ENCODE measurements at places on chromosomes 3 and 15. TPM values are rescaled to one million over a fixed set of nuclear protein-coding genes. Genes with fewer than 3 reads are reported as not detected.

FEZF2 gene
- 9.1 TPM for total RNA-seq

LRIG1 gene
- total RNA-seq = 169 TPM

SEMA5B gene
- total RNA-seq = 10.1 TPM

AMIGO3 gene
- total RNA-seq = not detected

DNA sequence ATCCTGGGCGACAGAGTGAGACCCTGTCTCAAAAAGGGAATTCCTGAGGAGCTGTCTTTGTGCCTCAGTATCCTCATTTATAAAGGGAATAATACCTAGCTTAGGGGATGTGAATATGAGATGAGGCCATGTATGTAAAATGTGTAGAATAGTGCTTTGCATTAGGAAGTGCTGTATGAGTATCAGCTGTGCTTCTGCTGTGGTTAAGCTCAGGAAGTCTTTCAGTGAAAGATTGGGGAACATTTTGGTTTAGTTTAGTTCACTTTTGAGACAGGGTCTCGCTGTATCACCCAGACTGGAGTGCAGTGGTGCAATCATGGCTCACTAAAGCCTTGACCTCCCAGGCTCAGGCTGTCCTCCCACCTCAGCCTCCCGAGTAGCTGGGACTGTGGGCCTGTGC is 10.6 kb downstream of the THUMPD3 start:
- DNase-seq = no peak

DNA sequence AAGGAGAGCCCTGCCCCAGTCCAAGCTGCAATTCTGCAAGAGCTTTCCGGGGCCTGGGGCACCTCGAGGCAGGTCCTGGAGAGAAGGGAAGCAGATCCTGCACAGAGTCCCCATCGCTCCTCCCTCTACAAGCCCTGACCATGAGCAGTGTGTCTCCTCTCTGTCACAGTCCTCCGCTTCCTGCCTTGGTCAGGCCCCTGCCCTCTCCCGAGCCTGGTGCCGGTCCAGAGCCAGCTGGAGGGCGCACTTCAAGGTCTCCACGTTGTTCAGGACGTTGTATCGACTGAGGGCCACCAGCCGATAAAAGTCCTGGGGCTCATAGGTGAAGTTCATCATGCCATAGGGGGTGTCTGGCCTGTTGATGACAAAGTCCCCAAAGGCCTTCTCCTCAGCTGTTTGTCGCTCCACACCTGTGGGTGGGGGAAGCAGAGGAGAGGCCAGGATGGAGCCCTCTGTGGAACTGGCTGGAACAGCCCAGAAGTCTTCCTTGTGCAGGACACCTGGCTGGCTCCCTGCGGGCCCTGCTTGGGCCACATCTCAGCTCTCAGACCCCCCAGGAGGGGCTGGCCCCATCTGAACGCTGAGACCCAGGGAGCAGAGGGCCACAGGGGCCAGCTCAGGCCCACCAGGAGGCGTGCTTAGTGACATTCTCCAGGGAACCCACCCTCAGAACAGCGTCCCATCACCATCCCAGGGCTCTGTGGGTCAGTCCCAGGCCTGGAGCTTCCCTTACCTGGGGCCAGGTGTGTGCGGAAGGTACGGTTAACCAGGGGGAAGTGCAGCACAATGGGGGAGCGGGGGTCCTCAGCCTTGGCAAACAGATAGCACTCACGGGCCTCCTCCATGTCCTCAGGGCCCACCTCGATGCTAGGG is 14.4 kb downstream of the PLA2G4F start:
- no peak for DNase-seq

GRCh38 chr3:11703146-11703545 is 59.4 kb upstream of the VGLL4 start:
- no peak for DNase-seq

GRCh38 chr15:50880651-50881114 is 27.8 kb upstream of the AP4E1 start:
- no peak for DNase-seq

- DNase-seq = no peak
These were observed 80.5 kb upstream of the MEX3B start for GRCh38 chr15:82126346-82126745.

DNA sequence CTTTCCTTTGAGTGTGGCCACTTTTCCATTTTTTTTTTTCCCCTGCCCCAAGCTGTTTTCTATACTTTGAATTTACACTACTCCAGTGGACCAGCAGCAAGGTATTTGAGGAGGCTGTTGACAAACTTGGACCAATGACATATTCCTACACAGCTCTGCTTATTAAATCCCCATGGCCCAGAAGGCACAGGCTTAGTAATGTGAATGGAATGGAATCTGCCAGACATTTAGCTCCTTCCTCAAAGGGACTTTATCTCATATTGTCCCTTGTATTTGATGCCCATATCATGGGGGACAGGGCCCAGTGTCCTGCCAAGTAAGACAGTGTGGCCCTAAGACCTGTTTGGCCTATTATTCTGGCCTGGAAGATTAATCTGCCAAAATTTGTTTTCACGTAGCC is 107.5 kb downstream of the CHCHD6 start:
- no peak for DNase-seq

- DNase-seq = no peak
These were observed 93.7 kb downstream of the ABI3BP start for GRCh38 chr3:100899440-100900091.

DNA sequence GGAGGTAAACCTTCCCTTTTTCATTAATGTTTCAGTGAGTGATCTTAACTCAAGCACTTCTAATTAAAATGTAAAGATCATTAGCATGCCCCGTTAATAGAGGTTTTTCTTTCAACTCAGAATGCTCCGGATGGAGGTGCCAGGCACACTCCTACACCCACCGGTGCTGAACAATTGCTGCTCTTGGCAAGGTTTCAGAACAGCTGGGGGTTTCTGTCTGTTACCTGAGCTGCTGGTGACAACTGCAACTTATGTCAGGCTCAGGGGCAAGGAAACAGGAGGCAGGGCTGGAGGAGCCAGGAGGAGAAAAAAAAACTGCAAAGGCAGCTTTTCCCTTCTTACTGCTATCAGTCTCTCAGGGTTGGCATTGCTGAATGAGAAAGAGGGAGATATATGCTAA is 250.1 kb downstream of the DIPK2A start:
- peak; percentile 11 for DNase-seq

- peak; percentile 41 for DNase-seq
These were observed 586 bp downstream of the LRRK1 start for GRCh38 chr15:100919481-100920405.

Data from neural progenitor cell (in vitro differentiated cells).